ENCODE measurements at places on chromosomes 3 and 15.
A peak's percentile ranks its signal among the peaks of the same experiment; 100 is the strongest.

- DNase-seq, result no peak
These were observed 62.7 kb downstream of the TFDP2 start for GRCh38 chr3:142086581-142087090.

- no peak for DNase-seq
These were observed 24.1 kb downstream of the GYG1 start for GRCh38 chr3:149015393-149015792.

DNA sequence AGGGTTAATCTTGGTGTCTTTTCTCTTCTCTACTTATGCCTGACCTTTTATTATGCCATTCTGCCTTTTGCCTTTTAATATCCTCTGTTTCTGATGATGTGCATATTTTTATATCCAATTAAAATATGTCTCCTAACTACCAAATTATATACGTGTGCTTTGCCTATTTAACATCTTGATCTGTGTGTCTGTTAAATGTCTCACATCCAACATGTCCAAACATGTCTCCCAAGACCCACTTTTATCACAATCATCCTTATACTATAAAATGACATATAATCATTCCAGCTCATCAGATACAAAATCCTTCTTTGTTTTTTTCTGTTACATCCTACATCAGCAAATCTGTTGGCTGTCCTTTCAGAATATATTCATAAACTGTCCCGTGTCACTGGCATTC, 539.5 kb downstream of the ZPLD1 start:
- no peak for DNase-seq

DNA sequence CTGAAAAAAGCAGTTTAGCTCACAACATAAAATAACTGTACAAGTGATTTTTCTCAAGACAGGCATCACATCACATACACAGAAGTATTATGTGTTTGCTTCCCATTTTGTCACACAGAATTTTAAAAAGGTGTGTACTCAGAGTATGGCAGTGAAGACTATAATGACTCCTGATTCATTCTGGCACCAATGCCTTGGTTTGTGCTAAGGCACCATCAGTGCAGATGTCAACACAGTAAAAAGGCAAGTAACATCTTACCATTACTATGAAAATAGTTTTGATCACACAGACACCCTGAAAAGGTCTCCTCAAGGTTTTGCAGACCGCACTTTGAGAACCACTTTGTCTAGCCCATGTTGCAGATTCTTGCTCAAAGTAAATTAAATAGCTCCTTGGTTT, 191.6 kb downstream of the KLHL25 start:
- DNase-seq, result no peak

DNA sequence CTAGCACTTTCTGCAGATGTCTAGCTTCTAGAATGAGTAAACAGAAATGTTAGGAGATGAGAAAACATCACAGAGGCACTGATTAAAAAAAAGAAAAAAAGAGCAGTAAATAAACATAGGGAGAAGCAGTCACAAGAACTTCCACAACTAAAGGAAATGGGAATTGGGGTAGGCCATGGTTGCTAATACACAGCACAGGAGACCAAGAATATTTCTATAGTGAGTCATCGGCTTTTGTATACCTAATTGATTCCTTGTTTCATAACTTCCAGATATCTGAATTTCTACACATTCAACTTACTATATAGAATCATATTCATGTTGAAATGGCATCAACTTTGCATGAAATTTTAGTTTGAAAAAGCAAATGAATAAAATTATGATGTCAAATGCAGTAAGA, 47.3 kb upstream of the TCF12 start:
- DNase-seq, result no peak

DNA sequence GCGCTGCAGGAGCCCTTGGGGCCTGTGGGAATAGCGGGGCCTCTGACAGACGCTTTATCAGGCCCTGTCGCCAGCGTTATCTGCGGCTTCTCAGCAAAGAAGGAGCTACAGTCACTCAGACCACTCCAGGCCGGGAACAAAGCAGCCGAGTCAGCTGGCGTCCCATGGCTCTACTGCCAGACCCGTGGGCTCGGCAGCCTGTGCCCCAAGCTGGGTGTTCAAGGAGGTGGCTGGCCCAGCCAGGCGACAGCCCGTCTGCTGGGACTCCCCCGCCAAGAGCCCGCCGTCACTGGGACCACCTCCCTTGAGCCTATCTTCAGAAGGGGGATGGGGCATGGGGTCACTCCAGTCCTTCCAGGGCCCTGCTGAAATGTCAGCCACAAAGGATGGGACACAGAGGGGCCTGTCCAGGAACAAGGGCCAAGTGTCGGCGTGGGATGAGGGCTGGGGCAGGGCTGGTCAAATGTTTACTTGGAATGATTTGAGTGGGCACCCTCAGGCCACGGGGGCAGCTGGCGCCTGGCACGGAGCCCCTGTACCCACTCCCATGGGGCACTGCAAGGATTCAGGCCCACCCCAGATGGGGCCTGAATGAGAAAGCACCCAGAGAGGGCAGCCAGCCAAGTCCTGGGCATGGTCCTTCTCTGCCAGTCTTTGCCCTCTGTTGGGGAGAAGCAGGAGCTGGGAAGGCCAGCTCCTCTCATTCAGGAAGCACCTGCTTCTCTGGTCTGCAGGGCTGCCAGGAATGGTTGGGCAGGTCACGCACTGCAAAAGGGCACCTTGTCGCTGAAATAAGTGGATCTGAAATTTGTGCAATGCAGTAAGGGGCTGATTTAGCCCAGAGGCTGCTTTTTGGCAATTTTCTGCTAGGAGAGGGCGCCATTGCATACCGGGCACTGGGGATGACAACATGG, 148.3 kb downstream of the SMAD6 start:
- no peak for DNase-seq

DNA sequence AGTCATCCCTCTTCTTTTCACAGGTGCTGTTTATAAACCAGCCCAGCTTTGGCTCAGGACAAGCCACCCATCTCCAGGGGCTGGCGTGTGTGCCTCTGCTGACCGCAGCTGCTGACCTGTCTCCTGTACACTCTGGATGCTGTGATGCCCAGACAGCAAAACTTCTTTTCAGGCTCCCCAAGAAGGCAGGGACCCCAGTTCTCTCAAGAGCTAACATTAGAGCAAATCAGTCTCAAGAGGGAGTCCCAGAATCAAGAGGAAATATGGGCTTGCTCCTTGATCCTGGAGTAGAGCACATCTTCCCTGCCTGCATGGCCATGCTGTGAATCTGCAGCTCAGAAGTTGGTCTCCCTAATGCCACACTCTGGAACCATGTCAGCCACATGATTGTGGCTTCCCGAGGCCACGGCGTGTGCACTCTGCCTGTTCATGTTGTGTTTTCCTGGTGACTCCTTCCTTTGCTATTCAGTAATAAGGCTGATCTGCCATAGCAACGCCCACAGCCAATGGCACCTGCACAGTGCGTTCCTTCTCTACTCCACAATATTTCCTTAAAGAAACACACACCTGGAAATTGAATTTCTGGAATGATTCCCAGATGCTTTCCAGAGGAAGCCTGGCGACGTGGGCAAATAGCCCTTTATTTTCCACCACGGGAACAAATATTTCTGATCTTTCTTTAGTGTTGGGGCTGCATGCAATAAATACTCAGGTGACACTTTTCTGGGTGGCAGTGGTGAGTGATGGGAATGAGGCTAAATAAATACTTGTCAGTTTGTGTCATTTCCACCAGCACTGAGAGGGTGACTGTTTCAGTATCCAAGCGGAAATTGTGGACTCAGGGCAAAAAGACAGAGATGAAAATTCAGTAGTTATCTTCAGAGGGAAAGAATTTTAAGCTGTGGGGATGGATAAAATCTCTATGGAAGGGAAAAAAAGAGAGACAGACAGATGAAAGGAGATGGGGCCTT, 21.9 kb upstream of the THSD4 start:
- DNase-seq, result no peak

- no peak for DNase-seq
These were observed 188.4 kb upstream of the ICE2 start for GRCh38 chr15:60667190-60667868.

DNA sequence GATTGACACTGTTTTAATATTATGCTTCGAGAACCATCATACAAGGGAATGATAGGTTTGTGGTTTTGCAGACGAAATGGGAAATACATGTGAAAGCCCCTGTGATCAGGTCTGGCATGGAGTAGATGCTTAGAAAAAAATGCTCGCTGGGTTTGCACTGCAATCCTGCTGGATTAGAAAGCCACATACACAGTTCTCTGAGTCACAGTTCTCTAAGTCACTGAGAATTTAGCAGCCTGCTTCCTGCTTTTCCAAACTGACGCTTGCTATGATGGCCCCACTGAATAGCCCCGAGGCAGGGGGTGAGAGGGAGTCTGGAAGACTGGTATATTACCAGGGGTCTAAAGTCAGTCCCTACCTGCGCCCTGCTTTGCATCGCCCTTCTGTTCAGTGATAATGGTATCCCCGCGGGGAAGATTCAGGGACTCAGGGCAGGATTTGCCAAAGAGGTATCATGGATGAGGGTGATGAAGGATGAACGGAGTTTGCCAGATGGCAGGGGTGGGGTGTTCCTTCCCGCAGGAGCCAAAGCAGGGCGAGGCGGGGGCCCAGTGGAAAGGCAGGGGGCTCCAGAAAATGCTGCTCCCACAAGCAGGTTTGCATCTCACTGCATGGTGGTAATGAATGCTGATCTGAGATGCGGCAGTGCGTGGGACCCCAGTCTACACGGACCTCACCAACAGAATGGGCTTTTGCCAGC, 82.3 kb downstream of the IQSEC1 start:
- no peak for DNase-seq

- no peak for DNase-seq
These were observed 161.6 kb downstream of the GAP43 start for GRCh38 chr3:115784739-115785536.

- no peak for DNase-seq
These were observed 105.8 kb upstream of the ARL6 start for GRCh38 chr3:97658668-97659285.

GRCh38 chr3:140148824-140149390, 213.9 kb downstream of the CLSTN2 start:
- no peak for DNase-seq

DNA sequence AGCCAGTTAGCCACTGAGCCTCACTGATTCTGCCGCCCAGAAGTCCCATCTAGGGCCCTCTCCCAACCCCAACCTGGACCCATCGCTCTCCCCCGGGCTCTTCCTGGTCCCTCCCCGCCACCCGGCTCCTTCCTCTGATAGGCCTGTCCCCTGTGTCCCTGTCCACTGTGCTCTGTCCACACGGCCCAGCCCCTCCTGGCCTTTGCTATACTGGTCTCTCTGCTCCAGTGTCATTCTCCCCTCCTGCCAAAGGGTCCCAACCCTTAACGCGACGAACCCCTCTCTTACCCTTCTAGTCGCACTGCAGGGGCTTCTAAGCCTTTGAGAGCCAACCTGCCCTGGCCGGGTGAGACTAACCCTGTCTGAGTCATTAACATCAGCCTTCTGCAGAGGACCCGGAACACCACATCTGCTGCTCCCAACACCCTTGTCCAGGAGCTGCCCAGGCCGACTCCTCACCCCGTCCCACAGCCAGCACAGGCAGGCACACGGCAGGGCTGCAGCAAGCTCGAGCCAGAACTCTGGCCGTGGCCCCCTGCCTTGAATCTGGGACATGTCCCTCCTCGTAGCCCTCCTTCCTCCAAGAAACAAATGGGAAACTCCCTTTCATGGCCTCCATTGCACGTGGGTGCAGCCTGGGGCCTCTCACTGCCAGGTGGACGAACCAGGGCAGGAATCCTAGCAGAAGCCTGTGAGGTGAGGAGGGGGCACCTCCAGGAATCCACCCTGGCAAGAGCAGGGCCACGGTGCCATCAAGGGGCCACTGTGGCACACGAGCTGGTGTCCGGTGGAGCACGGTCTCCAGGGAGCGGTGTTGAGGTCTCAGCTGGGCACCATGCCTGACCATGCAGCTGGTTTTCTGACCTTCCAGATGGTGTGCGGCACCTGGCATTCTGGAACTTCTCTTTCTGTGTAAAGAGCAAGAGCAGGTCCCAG, 140.9 kb upstream of the IQSEC1 start:
- no peak for DNase-seq

DNA sequence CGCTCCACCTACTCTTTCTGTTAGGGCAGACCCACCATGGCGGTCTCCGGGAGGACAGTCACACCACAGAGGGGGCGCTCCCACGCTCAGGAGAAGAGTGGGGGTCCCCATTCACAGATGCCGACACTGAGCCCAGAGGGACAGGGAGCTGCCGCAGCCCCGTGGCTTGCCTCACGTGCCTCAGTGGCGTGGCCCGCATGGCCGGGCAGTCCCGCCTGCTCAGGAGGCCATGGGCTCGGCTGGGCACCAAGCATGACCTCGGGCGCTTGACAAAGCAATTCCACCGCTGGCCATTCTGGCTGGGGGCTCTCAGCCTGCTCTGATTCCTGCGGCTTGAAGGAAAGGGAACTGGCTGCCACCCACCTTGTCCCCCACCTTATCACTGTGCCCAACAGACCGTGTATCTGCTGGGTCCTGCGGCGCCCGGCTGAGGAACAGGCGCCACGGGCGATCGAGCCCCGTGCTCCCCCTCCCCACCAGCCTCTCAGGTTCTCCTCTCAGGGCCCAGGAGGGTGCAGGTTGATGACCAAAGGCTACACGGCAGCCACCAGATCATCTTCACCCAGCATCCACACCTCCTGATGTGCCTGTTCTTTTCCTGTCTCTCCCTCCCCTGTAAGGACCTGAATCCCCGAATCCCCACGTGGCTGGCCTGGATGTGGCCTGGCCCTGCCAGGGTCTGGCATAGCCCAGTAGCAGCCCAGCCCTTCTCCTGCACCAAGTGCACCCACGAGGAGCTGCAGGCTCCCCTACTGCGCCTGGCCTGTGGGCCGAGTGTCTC, 20.7 kb downstream of the CYFIP1 start:
- no peak for DNase-seq

DNA sequence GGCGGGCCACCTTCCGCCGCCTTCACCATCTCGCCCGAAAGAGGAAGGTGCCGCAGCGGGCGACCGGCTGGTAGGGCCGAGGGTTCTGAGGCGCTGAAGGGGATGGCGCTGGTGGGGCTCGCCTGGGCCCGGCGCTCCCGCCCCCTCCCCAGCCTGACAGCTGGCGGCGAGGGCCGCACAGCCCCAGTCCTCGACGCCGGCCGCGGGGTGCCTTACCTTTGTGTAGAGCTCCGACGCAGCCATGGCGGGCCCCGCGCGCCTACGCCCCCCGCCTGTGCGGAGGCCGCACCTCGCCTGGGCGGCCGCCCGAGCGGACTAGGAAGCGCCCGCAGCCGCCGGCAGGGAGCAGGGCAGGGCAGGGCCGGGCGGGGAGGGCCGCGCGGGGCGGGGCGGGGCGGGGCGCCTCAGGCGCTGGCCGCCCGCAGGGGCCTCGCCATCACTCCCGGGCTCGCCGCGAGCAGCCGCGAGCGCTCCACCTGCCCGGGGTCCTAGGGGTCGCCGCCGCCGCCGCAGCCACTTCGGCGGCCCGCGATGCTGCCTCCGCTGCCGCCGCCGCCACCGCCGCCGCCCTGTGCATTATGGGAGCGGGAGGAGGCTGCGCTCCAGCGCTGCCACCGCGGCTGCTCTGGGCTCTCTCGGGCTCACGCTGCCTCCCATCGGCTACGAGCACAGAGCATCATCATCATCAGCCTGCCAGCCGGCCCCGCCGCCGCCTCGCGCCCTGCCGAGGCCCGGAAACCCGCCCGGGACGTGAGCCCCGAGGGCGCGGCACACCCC, at the start of gene MYO5A:
TSS of gene MYO5A (minus strand) at position 317 of the 777 bp plus-strand sequence. CDS start at position 243, 74 bp downstream.
- peak; percentile 49 for DNase-seq

GRCh38 chr3:12487786-12488185, 3.5 kb downstream of the TSEN2 start:
- no peak for DNase-seq
